ENCODE measurements at places on chromosomes 5 and 9. TPM values are rescaled to one million over a fixed set of nuclear protein-coding genes. Genes with fewer than 3 reads are reported as not detected.

DNA sequence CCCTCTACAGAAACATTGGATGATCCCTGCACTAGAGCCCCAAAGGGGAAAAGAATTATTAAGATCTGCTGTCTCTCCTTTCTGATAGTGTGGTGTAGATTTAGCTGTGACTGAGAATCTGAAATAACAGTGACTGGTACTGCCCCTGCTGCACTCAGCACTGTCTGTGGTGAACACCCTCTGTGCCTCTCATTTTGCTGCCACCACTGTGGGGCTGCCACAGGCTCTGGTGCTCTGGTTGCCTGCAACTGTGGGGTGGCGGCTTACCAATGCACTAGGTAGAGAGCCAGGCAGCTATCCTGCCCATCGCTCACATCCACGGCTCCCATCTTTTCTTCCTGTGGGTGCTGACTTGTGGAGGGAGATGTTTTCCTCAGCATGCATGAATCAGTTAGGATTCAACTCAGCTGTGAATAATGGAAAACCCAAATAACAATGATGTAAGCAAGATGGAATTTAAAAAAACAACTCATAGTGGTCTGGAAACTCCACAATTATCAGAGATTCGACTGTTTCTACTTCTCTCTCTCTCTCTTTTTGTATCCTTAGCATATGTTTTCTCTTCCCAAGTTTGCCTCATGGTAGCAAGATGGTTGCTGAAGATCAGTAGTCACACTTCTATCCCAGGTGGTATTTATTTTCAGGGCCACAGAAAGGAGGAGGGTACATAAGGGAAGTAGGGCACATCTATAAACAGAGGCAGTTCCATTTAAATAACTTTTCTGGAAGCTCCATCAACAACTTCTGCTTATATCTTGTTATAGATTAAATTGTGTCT, 99.8 kb upstream of the DAP start:
- no peak for DNase-seq

The SPATA31C1 gene
- polyA plus RNA-seq: 21.1 TPM

The PCDHGA2 gene
- polyA plus RNA-seq: 5.6 TPM

- no peak for DNase-seq
Measured at GRCh38 chr9:87425202-87425601, 72.5 kb upstream of the DAPK1 start.

The CTXN3 gene
- 0.26 TPM for polyA plus RNA-seq

DNA sequence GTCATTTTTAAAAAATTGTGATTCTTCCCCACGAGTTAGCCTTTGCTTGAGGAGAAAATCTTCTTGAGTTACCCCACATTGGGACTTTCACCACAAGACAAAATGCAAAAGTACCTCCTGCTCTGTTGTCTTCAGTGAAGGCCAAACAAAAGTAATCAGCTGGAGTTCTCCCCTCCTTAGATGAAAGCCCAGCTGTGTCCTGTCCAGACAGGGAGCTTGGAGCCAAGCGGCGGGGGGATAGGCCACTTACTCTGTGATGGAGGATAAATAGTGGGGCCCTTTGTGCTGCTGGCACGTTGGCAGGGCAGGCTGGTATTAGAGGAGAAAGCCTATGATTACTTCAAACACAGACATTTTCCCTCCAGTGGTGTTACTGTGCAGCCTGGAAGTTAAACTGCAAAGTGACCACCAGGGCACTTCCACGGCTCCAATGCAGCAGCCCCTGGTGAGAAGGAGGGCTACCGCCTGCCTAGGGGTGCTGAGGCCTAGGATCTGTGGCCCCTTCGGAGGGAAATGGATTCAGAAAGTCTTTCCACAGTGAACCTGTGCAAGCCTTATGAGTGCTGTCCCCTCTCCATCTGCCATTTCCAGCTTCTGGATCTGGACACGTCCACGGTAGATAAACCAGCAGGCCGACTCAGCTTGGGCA, 155.0 kb downstream of the TMEM167A start:
- DNase-seq: no peak

The AHRR gene
- 68.5 TPM for polyA plus RNA-seq
